ENCODE measurements at places on chromosomes 5 and 9. TPM values are rescaled to one million over a fixed set of nuclear protein-coding genes. Genes with fewer than 3 reads are reported as not detected.

Gene FAM221B
- not detected for total RNA-seq

Gene SLCO4C1
- total RNA-seq = 0.37 TPM

Gene TAF1L
- total RNA-seq = 0.02 TPM

Gene FBP2
- total RNA-seq = not detected

Gene CCDC180
- 0.90 TPM for total RNA-seq

Gene ZNF883
- 1.3 TPM for total RNA-seq

Gene TXNDC8
- not detected for total RNA-seq

Gene ADAMTS19
- total RNA-seq = not detected

Gene FABP6
- not detected for total RNA-seq

Gene TRPM6
- 0.07 TPM for total RNA-seq

Gene BTNL8
- total RNA-seq = 0.11 TPM

Gene SAXO1
- not detected for total RNA-seq

Gene GOLM1
- 1.4 TPM for total RNA-seq

Gene IL4
- total RNA-seq = 0.77 TPM

Gene SRP19
- 49.4 TPM for total RNA-seq

Data from activated CD4-positive, alpha-beta T cell treated with anti-CD3 and anti-CD28 coated beads for 36 hours (primary cell).